Muscle of leg (tissue), 16 donors: ENCODE measurements at places on chromosomes 7 and 10.
A peak's percentile ranks its signal among the peaks of the same experiment; 100 is the strongest.

DNA sequence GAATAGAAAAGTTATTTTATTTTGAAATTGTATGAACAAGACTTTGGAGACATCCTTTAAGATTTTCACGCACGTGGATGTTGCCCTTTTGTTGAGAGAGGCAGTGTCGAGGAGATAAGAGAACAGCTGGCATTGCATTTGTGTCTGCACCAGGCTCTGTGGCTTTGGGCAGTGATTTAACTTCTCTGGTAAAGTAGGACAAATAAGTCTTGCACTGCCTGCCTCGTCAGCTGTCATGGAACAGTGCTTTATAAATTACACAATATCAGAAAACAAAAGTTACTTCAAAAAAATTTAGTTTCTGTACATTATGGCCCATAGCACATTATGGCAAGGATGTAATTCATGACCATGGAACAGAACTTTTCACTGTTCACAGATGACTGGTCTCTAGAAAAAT lies 20.1 kb downstream of the SNX10 start:
- H3K4me3 ChIP-seq, result no peak overlapping the region
- no peak overlapping the region for H3K27ac ChIP-seq
- no peaks in the 10 kb centered on the region for H3K4me1 ChIP-seq
- DNase-seq, result no peak

GRCh38 chr10:133475425-133475734 lies 21.6 kb downstream of the SCART1 start:
- DNase-seq, result no peak
- no peaks in the 10 kb centered on the region for H3K27me3 ChIP-seq
- H3K4me1 ChIP-seq, result no peaks in the 10 kb centered on the region
- no peaks in the 10 kb centered on the region for H3K36me3 ChIP-seq
- H3K4me3 ChIP-seq, result no peak overlapping the region

GRCh38 chr7:135665042-135665441 lies 2.7 kb downstream of the STMP1 start:
- peaks cover 16% of the 10 kb centered on the region for H3K4me1 ChIP-seq
- H3K36me3 ChIP-seq, result peaks cover 8% of the 10 kb centered on the region
- no peak overlapping the region for H3K27ac ChIP-seq
- no peak overlapping the region for H3K4me3 ChIP-seq
- no peak for DNase-seq
- no peaks in the 10 kb centered on the region for H3K27me3 ChIP-seq

DNA sequence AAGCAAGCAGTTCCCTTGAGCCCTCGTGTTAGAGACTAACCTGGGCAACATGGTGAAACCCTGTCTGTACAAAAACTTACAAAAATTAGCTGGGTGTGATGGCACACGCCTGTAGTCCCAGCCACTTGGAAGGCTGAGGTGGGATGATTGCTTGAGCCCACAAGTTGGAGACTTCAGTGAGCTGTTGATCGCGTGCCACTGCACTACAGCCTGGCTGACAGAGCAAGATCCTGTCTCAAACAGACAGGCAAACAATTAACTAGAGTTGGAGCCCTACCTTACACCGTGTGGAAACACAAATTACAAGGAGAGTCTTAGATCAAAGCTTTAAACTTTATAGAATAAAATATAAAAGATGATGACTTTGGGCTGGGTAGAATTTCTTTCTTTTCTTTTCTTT lies 219.5 kb downstream of the CUX1 start:
- no peaks in the 10 kb centered on the region for H3K27me3 ChIP-seq
- no peak overlapping the region for H3K27ac ChIP-seq
- no peak for DNase-seq
- H3K4me3 ChIP-seq, result no peak overlapping the region
- H3K36me3 ChIP-seq, result peaks cover 5% of the 10 kb centered on the region

DNA sequence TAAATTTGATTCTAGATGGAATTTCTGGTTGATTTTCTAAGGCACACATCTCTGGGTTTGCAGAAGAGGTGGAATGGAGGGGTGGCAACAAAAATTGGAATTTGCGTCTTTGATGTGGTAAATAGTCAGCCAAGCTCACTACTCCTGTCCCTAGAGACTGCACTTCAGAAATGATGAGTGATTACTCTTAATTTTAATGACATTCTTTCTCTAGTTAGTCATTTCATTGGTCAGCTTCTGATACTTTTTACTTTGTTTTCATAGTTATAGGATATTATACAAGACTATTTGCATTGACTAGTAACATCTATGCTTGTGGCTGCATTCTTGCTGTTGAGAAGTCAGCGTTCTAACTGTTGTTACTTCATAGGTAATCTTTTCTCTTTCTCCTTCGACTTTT lies 658.3 kb downstream of the SUGCT start:
- DNase-seq, result no peak
- H3K36me3 ChIP-seq, result no peaks in the 10 kb centered on the region
- no peak overlapping the region for H3K27ac ChIP-seq

DNA sequence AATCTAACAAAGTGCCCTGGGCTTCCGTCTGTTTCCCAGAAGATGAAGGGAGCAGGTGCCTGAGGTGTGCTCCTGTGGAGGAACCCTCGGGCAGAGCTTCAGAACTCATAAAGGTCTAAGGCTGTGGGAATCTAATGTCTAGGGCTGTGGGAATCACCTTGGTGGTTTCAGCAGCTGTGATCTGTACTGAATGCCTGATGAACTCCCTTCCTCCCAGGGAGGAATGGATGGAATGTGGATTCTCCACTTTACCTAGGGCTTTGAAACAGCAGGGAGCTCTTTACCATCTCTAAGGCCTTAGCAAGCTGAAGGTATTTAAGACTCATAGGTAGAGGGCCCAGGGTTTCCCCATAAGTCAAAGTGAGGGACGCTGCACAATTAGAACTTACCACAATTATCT lies 36.0 kb upstream of the SEMA3E start:
- H3K4me1 ChIP-seq, result no peaks in the 10 kb centered on the region
- H3K27ac ChIP-seq, result no peak overlapping the region
- no peak for DNase-seq
- H3K4me3 ChIP-seq, result no peak overlapping the region

GRCh38 chr7:115208710-115209560 lies 287.0 kb downstream of the MDFIC start:
- H3K36me3 ChIP-seq, result no peaks in the 10 kb centered on the region
- no peak overlapping the region for H3K27ac ChIP-seq
- DNase-seq, result no peak
- no peaks in the 10 kb centered on the region for H3K27me3 ChIP-seq
- no peak overlapping the region for H3K4me3 ChIP-seq

DNA sequence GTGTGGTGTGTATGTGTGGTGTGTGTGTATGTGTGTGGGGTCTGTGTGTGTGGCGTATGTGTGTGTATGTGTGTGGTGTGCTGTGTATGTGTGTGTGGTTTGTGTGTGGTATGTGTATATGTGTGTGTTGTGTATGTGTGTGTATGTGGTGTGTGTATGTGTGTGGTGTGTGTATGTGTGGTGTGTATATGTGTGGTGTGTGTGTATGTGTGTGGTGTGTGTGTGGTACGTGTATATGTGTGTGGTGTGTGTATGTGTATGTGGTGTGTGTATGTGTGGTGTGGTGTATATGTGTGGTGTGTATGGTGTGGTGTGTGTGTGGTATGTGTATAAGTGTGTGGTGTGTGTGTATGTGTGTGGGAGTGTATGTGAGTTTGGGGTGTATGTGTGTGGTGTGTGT lies 428.7 kb downstream of the PAXIP1 start:
- no peaks in the 10 kb centered on the region for H3K36me3 ChIP-seq
- no peak overlapping the region for H3K4me3 ChIP-seq
- no peak for DNase-seq
- H3K27me3 ChIP-seq, result no peaks in the 10 kb centered on the region

DNA sequence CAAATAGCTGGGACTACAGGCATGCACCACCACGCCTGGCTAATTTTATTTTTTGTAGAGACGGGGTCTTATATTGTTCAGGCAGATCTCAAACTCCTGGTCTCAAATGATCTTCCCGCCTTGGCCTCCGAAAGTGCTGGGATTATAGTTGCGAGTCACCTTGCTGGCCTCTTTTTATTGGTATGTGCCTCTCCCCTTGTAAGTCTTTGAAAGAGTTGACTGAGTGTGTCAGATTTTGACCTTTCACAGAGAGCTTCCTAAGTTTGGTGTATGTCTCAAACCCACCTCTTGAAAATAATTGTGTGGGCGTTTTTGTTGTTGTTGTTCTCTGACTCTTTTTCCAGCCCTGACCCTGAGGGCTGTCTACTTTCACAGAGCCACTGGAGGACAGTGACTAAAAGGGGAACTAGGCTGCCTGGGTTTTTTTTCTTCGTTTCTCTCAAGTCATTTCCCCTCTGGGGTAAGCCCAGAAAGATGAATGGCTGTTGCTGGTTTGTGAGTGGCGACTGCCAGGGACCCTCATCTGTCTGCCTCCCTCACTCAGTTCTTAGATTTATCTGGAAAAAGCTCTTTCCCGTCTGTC lies 262.8 kb downstream of the ZEB1 start:
- peak; percentile 60 for DNase-seq
- H3K27me3 ChIP-seq, result no peaks in the 10 kb centered on the region
- H3K4me3 ChIP-seq, result no peak overlapping the region
- H3K4me1 ChIP-seq, result peaks cover 34% of the 10 kb centered on the region
- H3K27ac ChIP-seq, result peak overlapping the region; percentile 55

DNA sequence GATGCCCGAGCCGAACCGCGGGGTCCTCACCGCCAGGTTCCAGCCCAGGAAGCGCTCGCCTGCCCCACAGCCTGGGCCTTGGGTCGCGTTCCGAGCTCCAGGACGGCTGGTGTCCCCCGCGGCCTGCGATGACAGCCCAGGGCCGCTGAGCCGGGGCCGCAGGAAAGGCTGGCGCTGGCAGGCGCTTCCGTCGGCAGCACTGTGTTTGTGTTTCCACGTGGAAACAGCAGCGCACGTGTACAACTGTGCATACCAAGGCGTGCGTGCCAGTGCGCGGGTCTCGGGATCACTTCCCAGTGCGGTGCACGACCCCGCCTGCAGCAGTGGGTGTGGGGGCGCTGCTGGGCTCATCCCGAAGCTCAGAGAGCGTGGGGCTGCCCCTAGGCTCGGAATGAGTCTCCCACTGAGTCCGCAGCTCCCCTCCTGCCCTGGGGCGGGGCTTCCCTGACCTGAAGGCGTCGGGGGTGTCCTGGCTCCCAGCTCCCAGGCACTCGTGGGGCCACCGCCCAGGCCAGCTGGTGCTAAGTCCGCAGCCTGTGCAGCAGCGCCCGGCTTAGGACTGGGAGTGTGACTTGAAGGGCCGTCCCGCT lies 17.2 kb downstream of the AP5Z1 start:
- peak overlapping the region; percentile 47 for H3K27ac ChIP-seq
- H3K27me3 ChIP-seq, result no peaks in the 10 kb centered on the region
- peaks cover 40% of the 10 kb centered on the region for H3K36me3 ChIP-seq
- DNase-seq, result peak; percentile 57
- peaks cover 10% of the 10 kb centered on the region for H3K4me1 ChIP-seq
- H3K4me3 ChIP-seq, result peak overlapping the region; percentile 40

GRCh38 chr10:11183015-11183414 lies 165.3 kb downstream of the CELF2 start:
- peaks cover 11% of the 10 kb centered on the region for H3K4me1 ChIP-seq
- no peak for DNase-seq
- H3K36me3 ChIP-seq, result peaks cover 7% of the 10 kb centered on the region
- no peak overlapping the region for H3K4me3 ChIP-seq
- no peak overlapping the region for H3K27ac ChIP-seq

DNA sequence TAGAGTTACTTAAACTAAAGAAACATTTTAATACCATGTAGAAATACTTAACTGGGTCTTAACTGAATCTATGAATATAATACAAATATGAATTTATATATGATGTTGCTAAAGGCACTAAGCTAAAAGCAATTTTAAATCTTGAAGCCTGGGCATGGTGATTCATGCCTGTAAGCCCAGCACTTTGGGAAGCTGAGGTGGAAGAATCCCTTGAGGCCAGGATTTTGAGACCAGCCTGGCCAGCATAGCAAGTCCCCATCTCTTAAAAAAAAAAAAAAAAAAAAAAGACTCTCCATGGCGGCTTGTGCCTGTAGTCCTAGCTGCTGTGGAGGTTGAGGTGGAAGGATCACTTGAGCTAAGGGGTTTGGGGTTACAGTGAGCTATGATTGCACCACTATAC lies 95.3 kb downstream of the CCSER2 start:
- peaks cover 15% of the 10 kb centered on the region for H3K36me3 ChIP-seq
- no peak overlapping the region for H3K4me3 ChIP-seq
- H3K27ac ChIP-seq, result no peak overlapping the region
- peaks cover 2% of the 10 kb centered on the region for H3K4me1 ChIP-seq

GRCh38 chr10:110756876-110757275 lies 112.7 kb downstream of the RBM20 start:
- H3K36me3 ChIP-seq, result no peaks in the 10 kb centered on the region
- H3K4me1 ChIP-seq, result peaks cover 5% of the 10 kb centered on the region
- no peaks in the 10 kb centered on the region for H3K27me3 ChIP-seq

DNA sequence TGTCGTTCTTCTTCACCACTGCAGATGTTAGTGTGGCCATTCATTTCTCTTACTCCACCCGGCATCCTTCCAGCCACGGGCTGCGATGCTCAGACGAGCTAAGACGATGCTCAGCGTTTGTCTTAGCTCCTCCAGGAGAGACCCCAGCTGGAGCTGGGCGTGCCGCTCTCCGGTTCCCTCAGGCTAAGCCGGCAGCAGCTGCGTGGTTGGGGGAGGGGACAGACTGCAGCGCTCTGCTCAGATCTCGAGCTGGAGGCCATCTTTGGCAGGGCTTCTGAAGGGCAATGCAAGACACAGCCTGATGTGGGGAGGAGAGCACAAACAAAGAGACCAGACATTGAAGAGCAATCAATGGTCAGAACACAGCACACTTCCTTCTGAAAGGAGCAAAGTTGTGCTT lies 4.8 kb downstream of the INA start:
- peaks cover 10% of the 10 kb centered on the region for H3K4me1 ChIP-seq
- no peak overlapping the region for H3K27ac ChIP-seq
- no peak overlapping the region for H3K4me3 ChIP-seq
- DNase-seq, result peak; percentile 81

DNA sequence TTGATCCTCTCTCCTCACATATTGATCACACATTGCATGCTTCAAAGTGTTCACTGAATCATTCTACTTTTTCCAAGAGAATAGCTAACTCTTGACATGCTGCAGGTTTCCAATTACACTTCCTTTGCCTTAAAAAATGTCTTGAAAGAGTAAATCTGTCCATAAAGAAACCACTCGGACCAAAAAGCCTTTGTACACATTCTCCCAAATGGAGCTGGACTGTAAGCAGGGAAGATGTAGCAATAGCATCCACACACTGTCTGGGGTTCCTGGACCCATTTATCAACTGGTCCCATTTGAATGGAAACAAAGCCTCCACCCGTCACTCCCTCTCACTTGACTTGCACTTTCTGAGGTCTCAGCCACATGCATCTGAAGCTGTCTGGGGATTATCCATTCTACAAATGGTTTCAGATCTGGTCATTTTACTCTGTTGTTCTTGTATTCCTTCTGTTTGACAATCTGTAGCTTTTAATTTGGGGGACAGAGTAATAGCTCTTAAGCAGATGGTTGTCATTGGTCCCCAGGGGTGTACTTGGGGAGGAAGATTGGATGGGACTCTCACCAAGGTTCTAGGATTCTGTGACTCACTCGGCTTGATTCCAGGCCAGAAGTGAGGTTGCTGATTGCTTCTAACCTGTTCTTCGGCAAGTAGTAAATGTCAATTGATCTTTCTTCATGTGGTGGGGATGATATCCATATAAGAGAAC lies 203.5 kb downstream of the HIBADH start:
- H3K27ac ChIP-seq, result no peak overlapping the region
- H3K27me3 ChIP-seq, result peaks cover 3% of the 10 kb centered on the region
- H3K4me3 ChIP-seq, result no peak overlapping the region
